Endothelial cell of umbilical vein (primary cell): ENCODE measurements at places on chromosomes 12 and 14. TPM values are rescaled to one million over a fixed set of nuclear protein-coding genes. Genes with fewer than 3 reads are reported as not detected.

The IFI27 gene
- 72.0 and 126 TPM in 2 replicates for total RNA-seq

The UTP20 gene
- total RNA-seq, result 21.5 and 23.1 TPM in 2 replicates

The NUDT14 gene
- total RNA-seq, result 97.7 and 104 TPM in 2 replicates

The TMPRSS12 gene
- not detected in 2 replicates for total RNA-seq

The ASCL1 gene
- total RNA-seq, result not detected in 2 replicates

The KRT79 gene
- not detected in 2 replicates for total RNA-seq

The VRTN gene
- total RNA-seq, result not detected in 2 replicates

The DCP1B gene
- total RNA-seq, result 10.6 and 11.2 TPM in 2 replicates

The ZNF140 gene
- 10.5 and 11.9 TPM in 2 replicates for total RNA-seq

The CD4 gene
- not detected in 2 replicates for total RNA-seq

The ABHD12B gene
- not detected in 2 replicates for total RNA-seq

The KRT6B gene
- not detected in 2 replicates for total RNA-seq

The FAM186B gene
- total RNA-seq, result 0.21 and 0.33 TPM in 2 replicates

The C12orf50 gene
- total RNA-seq, result 0.30 and 0.31 TPM in 2 replicates

The GLS2 gene
- 0.33 TPM in 1 of 2 replicates, not detected in the other for total RNA-seq

The MGST1 gene
- 170 and 173 TPM in 2 replicates for total RNA-seq

The JPH4 gene
- total RNA-seq, result not detected in 2 replicates

The ACOT2 gene
- total RNA-seq, result 9.5 and 28.8 TPM in 2 replicates

The FLVCR2 gene
- 4.9 and 9.1 TPM in 2 replicates for total RNA-seq

The CHD8 gene
- 86.7 and 94.3 TPM in 2 replicates for total RNA-seq

The GYS2 gene
- total RNA-seq, result not detected in 2 replicates

The CDH24 gene
- total RNA-seq, result 20.2 and 21.7 TPM in 2 replicates

The TMBIM4 gene
- 74.1 and 78.1 TPM in 2 replicates for total RNA-seq

The KLHDC1 gene
- 1.2 and 1.6 TPM in 2 replicates for total RNA-seq

The IL31 gene
- total RNA-seq, result not detected in 2 replicates

The NRIP2 gene
- total RNA-seq, result not detected in 2 replicates
